Renal pelvis (tissue), 12 donors: ENCODE measurements at places on chromosomes 3 and 15. TPM values are rescaled to one million over a fixed set of nuclear protein-coding genes. Genes with fewer than 3 reads are reported as not detected.
A peak's percentile ranks its signal among the peaks of the same experiment; 100 is the strongest.

DNA sequence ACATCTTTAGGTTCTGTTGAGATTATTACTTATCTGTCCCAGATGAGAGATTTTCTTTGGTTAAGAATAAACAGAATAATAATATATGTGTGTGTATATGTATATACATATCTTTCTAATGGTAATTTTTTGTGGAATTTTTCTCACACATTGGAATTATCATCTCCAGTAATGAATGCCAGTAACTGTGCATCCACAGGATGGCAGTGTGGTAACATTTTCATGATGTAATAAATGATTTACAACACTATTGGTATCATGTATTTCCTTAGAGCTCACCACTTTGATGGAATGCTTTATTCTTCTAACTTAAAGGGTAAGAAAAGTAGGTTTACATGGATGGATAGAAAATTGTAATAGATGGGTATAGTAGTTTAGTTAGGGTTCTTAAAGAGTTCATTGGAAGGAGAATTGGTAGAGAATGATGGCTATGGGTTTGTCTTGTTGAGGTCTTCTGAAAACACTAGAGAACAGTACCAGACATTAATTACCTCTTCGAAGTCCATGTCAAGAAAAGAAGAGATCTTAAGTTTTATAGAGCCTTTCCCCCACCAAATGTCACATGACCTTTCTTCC, 78.1 kb downstream of the STT3B start:
- peak; percentile 3 for DNase-seq

GRCh38 chr3:138328341-138328740, 1.3 kb downstream of the NME9 start:
- DNase-seq: no peak

The HIGD2B gene
- not detected for polyA plus RNA-seq

DNA sequence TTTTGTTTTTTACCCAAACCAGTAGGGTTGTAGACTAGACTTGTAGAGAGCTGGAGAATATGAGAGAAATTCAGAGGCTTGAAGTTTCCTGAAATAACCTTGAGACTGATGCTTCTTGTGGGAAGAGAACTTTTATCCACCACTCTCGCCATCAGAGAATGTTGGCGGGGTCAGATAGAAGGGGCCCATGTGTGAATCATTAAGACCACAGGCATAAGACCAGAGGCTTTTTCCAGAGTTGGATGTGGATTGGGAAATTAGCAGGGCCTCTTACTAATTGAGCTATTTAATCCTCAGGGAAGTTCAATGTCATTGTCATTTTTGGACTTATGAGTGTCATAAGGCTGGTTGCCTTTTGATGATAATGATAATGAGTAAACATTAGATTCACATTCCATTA, 246.9 kb upstream of the THRB start:
- no peak for DNase-seq

DNA sequence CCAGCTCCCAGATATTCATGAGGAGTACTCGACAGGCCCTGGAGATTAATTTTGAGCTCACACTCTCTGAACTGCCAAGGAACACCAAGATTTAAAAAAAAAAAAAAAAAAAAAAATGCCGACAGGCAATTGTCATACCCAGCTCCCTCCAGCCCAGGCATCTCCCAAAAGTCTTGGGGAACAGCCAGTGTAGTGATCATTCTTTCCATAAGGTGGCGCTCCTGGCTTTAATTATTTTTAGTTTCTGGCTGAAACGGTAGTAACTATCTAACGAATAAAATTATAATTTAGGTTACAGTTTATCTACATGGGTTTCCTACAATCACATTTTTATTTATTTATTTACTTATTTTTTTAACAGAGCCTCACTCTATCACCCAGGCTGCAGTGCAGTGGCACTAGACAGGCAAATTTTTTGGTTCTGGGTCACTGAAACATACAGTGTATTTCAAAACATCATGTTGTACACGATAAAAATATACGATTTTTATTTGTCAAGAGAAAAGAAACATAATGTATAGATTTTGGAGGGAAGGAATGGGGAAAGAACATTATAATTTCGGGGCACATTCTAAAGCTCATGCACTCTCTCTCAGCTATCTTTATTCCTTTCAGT, 157.3 kb downstream of the ADAMTS9 start:
- DNase-seq: no peak

DNA sequence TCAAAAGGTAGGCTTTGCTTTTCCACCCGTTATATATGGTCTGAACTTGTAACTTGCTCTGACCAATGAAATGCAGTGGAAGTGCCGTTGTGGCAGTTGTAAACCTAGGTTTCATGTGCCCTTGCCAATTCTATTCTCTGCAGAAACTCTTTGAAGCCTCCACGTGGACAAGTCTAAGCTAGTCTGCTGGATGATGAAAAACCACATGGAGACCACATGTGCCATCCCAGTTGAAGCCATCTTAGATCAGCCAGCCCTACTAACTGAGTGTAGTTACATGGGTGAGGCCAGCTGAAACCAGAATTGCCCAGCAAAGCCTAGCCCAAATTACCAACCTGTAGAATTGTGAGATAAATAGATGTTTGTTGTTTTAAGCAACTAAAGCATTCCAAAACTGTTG, 183.7 kb upstream of the KCNH8 start:
- no peak for DNase-seq

- no peak for DNase-seq
Measured at GRCh38 chr3:42802876-42803413, 1.3 kb downstream of the HIGD1A start.

The SELENOK gene
- polyA plus RNA-seq: 66.2 TPM

DNA sequence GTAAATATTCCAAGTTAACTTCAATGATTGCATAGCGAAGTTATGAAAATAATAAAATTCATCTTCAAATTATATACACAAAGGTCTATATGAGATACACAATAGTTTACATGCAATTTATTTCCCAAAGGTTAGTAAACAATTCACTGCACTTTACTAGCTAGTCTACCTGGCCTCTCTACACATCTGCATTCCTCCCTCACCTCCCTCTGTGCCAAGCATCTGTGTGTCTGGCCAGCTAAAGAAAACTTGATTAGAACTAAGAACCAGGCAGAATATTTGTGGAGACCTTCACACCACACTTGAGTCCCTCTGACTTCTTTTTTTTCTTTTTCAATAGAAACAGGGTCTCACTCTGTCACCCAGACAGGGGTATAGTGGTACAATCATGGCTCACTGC, 61.4 kb downstream of the LRRFIP2 start:
- no peak for DNase-seq

The SAMMSON gene
- polyA plus RNA-seq: not detected

The IL20RB gene
- 0.30 TPM for polyA plus RNA-seq
